ENCODE measurements at places on chromosomes 4 and X. TPM values are rescaled to one million over a fixed set of nuclear protein-coding genes. Genes with fewer than 3 reads are reported as not detected.

The ARSD gene
- total RNA-seq: 18.6 TPM

GRCh38 chrX:134423606-134424005 is 36.4 kb upstream of the HPRT1 start:
- H3K4me3 ChIP-seq: no peak overlapping the region
- H3K27ac ChIP-seq: no peak overlapping the region
- H3K4me1 ChIP-seq: no peaks in the 10 kb centered on the region
- peak; percentile 35 for DNase-seq

The CLDN34 gene
- 0.46 TPM for total RNA-seq

- H3K27ac ChIP-seq: no peak overlapping the region
- H3K4me3 ChIP-seq: no peak overlapping the region
- no peaks in the 10 kb centered on the region for H3K36me3 ChIP-seq
- no peaks in the 10 kb centered on the region for H3K4me1 ChIP-seq
- H3K27me3 ChIP-seq: no peaks in the 10 kb centered on the region
These were observed 430.6 kb downstream of the BCOR start for GRCh38 chrX:39667191-39667590.

The CXXC4 gene
- not detected for total RNA-seq

GRCh38 chr4:28238876-28239275 is 1378.2 kb downstream of the STIM2 start:
- no peak overlapping the region for H3K27ac ChIP-seq
- no peaks in the 10 kb centered on the region for H3K36me3 ChIP-seq
- no peaks in the 10 kb centered on the region for H3K27me3 ChIP-seq
- H3K4me3 ChIP-seq: no peak overlapping the region

GRCh38 chr4:14878681-14879080 is 123.6 kb upstream of the CPEB2 start:
- no peaks in the 10 kb centered on the region for H3K4me1 ChIP-seq
- H3K36me3 ChIP-seq: no peaks in the 10 kb centered on the region
- H3K27ac ChIP-seq: no peak overlapping the region
- H3K4me3 ChIP-seq: no peak overlapping the region
- no peak for DNase-seq
- no peaks in the 10 kb centered on the region for H3K27me3 ChIP-seq

The CABS1 gene
- not detected for total RNA-seq

DNA sequence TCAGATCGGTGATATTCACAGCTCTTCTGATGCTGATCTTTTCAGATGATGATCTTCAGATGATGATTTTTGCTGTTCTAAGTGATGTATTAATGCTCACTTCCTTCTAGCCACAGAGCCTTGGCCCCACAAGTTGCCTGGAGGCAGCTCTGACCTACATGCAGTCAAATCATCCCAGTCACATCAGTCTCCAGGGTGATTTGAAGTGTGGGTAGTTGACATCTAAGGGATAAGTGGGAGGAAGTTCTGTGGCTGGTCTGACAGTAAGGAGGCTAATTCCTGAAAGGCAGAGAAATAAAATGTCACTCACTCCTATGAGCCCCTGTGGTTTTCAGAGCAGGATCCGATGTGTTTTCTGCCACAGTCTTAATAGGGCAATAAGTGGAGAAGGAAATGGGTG is 79.8 kb upstream of the RPL34 start:
- H3K27ac ChIP-seq: no peak overlapping the region
- H3K4me1 ChIP-seq: peaks cover 4% of the 10 kb centered on the region
- DNase-seq: no peak
- H3K27me3 ChIP-seq: no peaks in the 10 kb centered on the region
- no peak overlapping the region for H3K4me3 ChIP-seq

The GPRASP1 gene
- 2.1 TPM for total RNA-seq

DNA sequence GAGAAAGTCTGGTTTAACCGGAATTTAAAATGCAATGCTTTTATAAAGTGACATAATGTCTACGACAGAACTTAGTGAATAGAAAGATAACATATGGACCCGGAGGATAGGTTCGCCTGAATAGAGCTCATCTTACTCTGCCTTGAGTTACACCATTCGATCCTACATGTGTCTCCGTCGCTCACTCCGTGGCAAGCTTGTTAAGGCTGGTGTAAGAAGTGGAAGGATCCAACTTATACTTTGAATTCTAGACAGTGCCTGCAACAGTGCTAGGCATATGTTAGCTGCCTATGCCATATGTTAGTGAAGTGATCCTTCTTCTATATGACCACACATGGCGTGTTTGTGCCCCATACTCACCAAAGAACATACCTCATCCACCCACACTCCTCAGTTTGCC is 50.9 kb downstream of the SEL1L3 start:
- H3K4me3 ChIP-seq: no peak overlapping the region
- no peak overlapping the region for H3K27ac ChIP-seq
- no peak for DNase-seq

- DNase-seq: no peak
- no peaks in the 10 kb centered on the region for H3K27me3 ChIP-seq
- H3K27ac ChIP-seq: no peak overlapping the region
- no peak overlapping the region for H3K4me3 ChIP-seq
- H3K36me3 ChIP-seq: no peaks in the 10 kb centered on the region
These were observed 14.1 kb upstream of the PCYT1B start for GRCh38 chrX:24661292-24661691.

All from endothelial cell of umbilical vein (primary cell).